ENCODE measurements at places on chromosomes 3 and 15.

GRCh38 chr3:180277041-180277440 is 240.3 kb upstream of the PEX5L start:
- no peak for ATAC-seq

- peak; percentile 17 for ATAC-seq
Observed at GRCh38 chr3:11634081-11634635, 9.6 kb downstream of the VGLL4 start.

- ATAC-seq: no peak
Observed at GRCh38 chr3:36693670-36694069, 70.7 kb downstream of the DCLK3 start.

- no peak for ATAC-seq
Observed at GRCh38 chr3:184814214-184814613, 2.2 kb downstream of the VPS8 start.

- no peak for ATAC-seq
Observed at GRCh38 chr3:9914011-9914410, 2.9 kb upstream of the IL17RC start.

DNA sequence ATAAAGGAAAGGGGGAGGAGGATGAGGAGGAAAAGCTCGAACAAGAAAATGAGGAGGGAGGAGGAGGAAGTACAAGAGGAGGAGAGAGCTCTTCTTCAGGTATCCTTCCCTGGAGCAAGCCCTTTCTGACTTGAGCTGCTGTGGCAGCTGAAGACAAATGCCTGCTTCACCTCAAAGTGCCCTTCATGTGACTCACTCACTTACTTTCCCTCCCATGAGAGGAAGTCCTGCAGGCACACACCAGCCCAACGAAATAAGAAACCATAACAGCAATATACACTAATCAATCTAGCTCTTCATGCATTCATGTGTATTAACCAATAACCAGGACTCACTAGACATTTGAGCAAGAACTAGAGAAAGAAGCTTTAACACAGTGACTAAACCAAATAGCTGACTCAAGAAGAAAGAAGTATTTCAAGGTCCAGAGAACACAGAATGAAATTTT is 251.9 kb downstream of the IGSF11 start:
- peak; percentile 17 for ATAC-seq

DNA sequence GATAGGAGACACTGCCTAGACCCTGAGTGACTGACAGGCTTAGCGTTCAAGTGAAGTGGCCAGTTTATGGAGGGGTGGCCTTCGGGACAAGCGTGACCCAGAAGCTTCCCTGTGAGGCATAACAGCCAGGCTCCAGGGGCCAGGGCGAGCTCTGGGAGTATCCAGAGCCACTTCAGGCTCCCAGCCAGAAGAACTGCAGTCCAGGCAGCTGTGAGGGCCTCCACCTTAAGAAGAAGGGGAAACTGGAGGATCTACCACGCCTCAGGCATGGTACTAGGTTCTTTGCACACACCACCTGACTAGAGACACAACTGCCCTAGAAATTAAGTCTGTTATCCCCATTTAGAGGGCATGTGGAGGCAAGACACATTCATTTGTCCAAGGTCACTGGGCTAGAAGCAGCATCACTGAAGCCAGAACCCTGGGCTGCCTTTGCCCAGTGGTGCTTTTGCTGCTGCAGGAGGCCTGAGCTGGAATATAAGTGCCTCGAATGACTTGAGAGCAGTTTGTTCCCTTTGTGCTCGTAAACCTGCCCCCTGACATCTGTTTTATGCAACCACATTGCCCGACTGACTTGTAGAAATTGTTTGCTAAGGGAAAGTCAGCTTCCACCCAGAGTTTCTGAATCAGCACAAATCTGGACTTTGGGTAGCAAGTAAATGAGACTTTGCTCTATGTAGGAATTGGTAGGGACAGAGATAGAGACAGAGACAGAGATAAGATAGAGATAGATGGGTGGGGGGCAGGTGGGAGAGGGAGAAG is 23.3 kb downstream of the RASGRF1 start:
- no peak for ATAC-seq

DNA sequence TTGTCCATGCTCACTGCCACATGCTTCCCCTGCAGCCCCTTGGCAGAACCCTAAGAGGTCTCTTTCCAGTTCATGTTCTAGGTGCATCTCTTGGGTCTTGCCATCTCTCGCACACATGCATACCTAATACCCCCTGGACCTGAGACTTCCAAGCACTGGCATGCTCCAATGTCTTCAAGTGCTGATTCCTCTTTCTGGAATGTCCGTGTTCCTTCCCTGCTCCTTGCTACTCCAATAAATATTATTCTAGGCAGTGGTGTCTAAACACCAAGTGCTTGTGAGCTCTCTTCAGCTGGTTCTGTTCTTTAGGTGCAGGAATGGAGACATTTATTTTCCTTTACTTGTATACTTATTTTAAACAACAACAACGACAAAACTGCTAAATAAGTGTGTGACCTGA is 370.1 kb downstream of the LPP start:
- ATAC-seq: no peak

DNA sequence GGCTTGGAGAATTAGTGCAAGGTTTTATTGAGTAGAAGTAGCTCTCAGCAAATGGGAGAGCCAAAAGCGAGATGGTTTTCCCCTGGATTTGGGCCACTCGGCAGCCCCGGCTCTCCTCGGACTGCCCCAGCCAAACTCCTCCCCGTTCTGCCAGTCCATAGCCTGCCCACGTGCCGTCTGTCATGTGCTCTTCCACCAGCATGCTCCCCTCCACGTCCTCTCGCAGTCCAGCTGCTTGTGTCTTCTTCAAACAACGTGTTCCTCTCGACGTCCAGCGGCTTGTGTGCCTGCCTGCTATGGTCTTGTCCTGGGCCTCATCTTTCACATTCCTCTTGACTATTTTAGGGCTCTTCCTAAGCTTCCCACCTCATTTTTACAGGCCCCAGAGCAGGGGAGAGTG is 16.7 kb upstream of the SECISBP2L start:
- no peak for ATAC-seq

DNA sequence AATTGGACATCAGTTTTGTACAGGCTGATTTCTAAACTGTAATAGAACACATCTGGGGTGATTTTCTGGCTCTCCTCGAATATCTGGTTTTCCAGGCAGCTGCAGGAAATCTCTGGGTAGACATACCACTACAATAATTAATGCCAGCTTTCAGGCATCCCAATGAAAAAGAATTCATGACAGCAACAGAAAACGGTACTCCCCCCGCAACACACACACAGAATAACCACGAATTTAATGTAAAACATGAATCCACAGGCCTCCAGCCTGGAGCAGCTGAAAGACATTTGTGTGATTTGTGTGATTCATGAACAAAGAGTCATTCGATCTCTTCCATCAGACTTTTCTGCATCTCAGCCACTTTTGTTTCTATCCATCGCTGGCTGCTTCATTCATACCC is 262.2 kb downstream of the MAGI1 start:
- ATAC-seq: no peak

GRCh38 chr3:59688636-59689035 is 638.8 kb upstream of the CFAP20DC start:
- ATAC-seq: no peak

DNA sequence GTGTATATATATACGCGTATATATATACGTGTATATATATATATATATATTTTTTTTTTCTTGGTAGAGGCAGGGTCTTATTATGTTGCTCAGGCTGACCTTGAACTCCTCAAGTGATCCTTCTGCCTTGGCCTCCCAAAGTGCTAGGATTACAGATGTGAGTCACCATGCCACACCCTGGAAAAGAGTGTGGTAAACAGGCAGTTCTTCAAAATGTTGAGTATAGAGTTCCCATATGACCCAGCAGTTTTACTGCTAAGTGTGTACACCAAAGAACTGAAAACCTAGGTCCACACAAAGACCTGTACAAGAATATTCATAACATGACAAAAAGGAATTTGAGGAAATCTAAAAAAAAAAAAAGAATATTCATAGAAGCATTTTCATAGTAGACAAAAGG is 71.8 kb upstream of the GCNT3 start:
- no peak for ATAC-seq

DNA sequence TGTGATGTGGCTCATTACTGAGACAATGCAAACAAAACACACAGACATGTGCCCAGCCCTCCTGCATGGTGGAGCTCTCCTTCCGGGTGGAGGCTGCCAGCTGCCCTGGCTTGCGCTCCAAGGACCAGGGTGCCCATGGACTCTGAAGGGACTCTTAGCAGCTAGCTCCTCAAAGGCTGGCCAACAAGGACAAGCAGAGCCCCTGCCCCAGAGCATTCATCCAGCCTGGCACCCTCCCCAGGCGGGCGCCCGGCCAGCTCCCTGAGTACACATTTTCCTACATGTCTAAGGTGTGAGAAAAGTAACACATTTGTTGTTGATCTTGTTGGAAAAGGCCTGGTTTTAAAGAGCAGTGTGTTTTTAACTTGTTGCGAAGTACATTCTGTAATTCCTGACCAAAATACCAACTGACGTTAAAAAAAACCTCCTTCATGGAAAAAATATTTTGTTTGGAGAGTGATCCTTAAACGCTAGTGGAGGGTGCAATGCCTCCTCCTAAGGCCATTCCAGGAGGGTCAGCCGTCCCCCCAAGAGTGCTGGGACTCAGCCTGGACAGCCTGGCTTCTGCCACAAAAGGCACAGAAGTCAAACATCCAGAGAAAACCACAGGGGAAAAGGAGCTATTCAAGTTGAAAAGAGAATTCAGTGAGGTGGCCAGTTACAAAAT is 86.9 kb downstream of the KLF15 start:
- ATAC-seq: no peak

DNA sequence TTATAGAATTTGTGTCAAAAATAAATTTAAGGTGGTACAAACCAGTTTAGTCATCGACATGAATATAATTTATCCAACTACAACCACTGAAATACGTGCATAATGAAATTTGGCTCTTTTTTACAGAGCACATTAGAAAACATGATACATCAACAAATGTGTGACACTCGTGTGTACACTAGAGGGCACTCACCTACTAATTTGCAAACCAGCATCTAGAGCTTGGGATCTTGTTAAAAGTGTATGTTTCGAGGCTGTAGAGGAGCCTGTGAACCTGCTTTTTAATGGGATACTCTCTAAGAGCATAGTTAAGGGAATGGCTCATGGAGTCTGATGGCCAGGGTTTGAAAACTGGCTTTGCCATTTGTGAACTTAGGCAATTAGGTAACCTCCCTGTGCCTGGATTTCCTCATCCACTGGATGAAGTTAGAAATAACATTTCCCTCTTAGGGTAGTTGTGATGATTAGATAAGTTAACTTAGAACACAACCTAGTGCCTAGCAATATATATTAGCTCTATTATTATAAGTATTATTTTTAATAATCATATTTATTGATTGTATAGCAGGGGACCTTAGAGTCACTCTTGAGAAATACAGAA is 8.8 kb upstream of the CPOX start:
- ATAC-seq: peak; percentile 59
